SW480 (cell line): ENCODE measurements at places on chromosomes 5 and 9.
A peak's percentile ranks its signal among the peaks of the same experiment; 100 is the strongest.

- peak; percentile 9 for DNase-seq
Observed at GRCh38 chr9:26955222-26955903, 849 bp upstream of the IFT74 start.

DNA sequence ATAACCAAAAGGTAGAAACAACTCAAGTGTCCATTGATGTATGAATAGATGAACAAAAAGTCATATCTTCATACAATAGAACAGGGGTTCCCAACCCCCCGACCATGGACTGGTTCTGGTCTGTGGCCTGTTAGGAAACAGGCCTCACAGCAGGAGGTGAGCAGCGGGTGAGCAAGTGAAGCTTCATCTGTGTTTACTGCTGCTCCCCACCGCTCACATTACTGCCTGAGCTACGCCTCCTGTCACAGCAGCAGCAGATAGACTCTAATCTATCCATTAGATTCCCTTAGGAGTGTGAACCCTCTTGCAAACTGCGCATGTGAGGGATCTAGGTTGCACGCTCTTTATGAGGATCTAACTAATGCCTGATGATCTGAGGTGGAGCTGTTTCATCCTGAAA lies 478.0 kb downstream of the BRINP1 start:
- no peak for DNase-seq

DNA sequence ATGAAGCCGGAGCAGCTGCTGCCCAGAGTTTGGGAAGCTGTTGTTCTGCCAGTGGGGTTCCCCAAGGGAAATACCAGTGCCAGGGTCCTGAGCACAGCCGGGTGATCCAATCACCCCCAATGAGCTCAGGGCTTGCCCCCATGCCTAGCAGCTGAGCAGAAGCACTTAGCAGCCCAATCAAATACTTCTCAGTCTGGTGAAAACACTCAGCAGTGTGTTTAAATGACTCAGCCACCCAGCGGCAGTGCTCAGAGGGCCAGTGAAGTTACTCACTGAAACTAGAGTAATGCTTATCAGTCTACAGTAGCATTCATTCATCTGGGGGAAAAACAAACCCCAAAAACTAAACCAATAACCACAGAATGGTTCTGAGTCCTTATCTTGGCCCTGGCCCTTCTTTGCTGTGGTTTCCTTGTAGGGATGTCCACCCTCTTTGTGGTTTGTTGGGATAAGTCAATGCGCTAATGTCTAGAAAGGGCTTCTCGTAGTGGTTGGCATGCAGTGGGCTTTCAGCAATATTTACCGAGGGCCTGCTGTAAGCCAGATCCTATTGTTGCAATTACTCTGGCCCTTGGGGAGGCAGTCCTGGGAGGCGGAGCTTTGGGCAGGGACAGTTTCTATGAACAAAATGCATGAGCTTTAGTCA lies 43.1 kb downstream of the LHX2 start:
- peak; percentile 98 for DNase-seq

- DNase-seq: no peak
Observed at GRCh38 chr9:91986248-91986647, 36.2 kb upstream of the ROR2 start.

DNA sequence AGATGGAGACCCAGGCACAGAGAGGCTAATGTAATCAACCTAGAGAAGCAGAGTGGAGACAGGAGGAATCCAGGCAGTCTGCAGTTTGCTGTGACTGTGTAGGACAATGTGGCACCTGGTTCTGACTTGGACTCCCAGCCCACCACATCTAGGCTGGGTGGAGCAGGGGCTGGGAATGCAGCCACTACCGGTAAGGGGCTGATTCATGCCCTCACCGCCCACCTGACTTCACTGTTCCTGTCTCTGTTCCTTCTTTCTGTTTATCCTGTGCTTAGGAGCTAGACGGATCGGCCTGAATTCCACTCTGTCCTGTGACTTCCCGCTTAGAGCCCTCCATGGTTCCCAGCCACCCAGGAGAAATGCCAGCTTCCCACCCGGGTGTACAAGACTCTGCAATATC lies 2.6 kb downstream of the PDLIM4 start:
- peak; percentile 89 for DNase-seq

DNA sequence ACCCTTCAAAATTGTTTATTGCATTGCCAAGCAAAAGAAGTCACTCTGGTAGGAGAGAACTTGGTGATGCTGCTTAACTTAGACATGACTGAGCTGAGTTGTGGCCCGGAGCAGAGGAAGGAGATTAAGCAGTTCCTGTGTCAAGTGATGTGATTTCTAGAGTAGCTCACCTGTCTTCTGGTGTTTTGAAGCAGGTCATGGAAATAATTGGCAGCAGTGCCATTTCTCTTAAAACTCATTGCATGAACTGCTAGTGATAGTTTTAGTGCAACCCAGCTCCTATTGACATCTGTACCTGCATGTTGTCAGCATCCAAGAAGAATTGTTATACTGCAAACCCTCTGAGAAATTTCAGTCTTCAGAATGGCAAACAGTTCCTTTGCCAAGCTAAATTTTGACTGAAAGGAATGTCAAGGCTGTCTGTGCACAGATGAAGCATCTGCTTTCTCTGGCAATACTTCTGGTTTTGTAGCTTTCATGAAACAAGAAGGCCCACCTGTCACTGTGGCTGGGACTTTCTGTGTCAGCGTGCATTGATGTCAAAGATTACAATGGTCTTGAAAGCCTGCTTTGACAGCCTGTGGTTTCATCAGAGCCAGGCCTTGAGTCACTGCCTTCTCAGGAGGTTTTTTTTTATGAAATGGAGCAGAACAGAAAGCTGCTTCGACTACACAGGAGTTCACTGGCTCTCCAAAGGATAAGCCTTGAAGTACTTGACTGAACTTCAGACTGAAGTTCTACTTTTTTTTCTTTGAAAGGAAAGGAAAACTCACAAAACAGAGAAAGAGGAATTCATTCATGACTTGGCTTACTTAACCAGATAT lies 90.6 kb downstream of the RALGPS1 start:
- peak; percentile 37 for DNase-seq

- DNase-seq: no peak
Observed at GRCh38 chr9:111678293-111678692, 16.9 kb downstream of the GNG10 start.

DNA sequence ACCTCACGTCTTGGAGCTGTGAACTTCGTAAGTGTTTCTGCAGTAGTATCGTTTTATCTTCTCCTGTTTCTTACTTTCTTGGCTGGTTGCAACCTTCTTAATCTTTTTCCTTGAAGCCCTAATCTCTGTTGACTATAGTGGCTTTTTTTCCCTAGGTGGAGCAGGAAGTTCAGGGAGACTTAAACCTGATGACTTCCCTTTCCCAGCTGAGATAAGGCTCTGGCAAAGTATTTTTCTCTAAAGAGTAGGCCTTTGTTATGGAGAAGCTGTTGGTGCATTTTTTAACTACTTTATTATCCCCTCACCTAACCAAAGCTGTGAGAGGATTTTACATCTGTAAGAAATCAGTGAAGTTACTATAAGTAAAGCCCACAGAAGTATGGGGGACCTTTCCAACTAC lies 723.1 kb upstream of the RIOK2 start:
- no peak for DNase-seq

DNA sequence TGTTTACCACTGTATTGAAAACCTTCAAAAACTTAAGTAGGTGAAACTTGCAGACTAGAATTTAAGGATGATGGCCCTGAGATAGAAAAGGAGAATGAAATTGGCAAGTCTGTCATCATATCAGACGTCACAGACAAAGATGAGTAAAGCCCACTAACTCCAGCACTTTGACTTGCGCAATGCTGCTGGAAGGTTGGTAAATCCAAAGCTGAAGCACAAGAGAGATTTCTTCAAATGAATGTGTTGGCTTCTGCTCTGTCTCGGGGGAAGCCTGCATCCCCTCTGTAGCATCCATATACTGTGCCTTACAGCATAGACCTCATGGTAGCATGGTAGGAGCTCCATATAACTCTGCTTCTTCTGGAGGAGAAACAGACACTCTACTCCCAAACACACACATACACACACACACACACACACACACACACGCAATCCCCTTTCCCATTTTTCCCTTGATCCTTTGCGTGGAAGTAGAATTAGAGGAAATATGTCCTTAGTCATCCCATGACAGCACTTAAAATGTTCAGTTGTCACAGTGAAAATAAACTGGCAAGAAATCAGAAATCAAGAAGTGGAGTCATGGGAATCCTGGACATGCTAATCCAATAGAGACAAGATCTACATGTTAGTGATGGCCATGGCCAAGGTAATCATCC lies 241.5 kb downstream of the NR3C1 start:
- no peak for DNase-seq

GRCh38 chr9:89598926-89599325 lies 5.9 kb upstream of the GADD45G start:
- no peak for DNase-seq

GRCh38 chr9:120261419-120261818 lies 318.5 kb downstream of the CDK5RAP2 start:
- no peak for DNase-seq

DNA sequence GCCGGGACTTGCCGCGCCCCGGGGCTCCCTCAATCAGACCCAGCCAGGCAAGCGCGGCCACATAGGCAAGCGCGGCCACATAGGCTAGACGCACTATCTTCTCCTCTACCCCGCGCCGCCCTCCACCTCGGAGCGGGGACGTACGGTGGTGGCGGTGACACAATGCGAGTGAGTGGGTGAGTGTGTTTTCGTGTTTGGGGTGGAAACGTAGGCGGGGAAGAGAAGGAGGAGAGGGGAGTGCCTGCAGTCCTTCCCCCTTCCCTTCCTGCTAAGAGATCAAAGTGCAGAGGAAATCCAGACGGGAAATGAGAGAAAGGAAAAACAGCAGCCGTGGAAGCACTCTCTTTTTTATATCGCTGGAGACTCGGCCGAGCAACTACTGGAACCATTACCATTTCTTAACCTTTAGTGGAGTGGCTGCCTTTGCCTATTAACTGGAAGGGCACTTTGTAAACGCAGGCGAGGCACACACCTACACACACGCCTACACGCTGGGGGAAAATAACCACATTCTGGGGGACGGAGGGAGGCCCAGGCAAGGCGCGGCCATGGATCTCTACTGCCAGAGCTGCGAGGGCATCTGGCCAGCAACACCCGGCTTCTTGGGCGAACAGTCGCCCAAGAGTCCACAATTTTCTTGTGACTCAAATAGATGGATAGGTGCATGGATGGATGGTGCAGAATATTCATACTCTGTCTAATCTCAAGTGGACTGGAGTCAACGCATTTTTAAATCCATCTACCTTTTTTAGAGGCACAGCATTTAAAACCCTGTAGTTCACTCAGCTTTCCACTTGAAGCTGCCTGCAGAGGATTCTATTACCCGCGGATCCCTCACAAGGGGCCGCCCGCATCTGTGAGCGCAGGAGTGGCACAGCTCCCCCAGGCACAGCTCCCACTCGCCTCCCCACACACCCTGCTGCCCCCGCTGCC lies 2.1 kb downstream of the EDIL3 start:
- peak; percentile 59 for DNase-seq

DNA sequence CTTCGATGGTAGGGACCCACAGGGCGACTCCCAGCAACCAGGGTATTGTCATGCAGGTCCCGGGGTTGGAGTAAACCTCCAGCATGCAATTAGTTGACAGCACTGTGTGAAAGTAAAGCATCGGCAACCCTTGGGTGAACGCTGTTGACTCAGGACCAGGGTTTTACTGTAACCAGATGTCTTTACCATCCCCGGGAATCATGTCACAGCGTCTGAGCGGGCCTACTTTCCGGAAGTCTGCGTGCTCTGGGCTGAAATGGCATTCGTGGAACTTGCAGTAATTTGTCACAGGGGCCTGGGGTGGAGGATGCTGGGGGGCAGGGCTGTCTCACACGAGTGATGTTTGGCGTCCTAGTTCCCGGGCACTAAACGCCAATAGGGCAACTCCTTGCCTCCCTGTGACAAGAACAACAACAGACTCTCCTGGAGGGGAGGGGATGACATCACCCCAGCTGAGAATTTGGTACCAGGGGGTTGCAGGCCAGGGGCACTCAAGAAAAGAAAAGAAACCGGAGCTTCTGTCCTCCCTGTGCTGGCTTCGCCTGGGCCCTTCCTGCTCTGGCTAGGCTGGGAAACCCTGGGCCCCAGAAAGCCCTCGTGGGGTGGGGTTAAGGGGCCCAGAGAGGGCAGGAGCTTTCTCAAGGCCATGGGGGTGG lies 10.1 kb upstream of the UBAC1 start:
- DNase-seq: no peak

DNA sequence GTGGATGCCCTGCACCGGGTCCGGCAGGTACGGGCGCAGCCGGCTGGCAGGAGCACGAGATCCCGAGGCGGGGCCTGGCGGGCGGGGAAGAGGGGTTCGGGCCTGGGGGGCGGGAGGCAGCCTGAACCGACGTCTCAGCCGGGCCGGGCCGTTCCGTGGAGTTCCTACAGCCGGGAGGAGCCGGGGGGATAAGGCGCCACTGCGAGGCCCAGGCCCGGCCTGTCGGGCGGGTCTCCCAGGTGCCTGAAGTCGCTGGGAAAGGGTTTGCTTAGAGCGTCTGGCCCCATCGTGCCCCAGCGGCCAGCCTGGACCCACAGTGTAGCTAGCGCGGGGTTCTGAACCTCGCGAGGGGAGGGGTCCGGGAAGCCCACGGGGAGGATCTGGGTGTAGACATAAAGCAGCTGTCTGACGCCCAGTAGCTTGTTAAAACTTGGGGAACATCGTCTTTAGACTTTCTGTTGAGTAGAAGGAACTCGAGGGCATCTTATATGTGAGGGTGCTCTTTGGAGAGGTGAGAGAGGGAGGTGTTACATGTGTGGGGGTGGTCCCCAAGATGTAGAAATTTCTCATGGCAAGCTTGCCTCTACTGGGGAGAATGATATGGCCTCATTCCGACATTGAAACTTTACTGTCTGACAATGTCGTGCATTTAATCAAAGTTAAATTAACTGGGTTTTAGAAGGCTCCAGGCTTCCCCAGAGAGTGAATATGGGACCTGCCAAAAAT lies 524 bp downstream of the FUBP3 start:
- no peak for DNase-seq

DNA sequence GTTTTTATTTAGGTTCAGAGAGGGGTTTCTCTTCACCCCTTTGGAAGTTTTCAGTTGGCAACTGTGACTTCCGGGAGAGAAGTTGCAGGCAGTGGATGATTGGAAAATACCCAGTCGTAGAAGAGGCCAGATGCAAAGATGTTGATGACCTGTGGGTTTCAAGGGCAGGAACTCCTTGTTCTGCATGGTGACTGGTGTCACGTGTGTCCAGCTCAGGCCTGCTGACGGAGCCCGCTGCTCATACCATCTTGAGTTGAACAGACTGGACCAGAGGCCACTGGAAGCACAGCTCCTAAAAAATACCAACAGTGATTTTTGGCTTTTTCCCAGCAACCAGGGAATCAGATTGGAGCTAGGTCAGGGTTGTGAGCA lies 243.9 kb upstream of the KLF4 start:
- DNase-seq: no peak

GRCh38 chr5:150155258-150156026 lies at the start of gene PDGFRB:
Gene PDGFRB (minus strand): TSS chr5:150155845. CDS start chr5:150137047, 18,798 bp downstream.
- DNase-seq: no peak

GRCh38 chr5:117893211-117893610 lies 1095.1 kb downstream of the DTWD2 start:
- DNase-seq: no peak
